ENCODE measurements at places on chromosomes 12 and 14. TPM values are rescaled to one million over a fixed set of nuclear protein-coding genes. Genes with fewer than 3 reads are reported as not detected.

Gene NINJ2
- not detected for total RNA-seq

Gene PTPRQ
- total RNA-seq, result 0.07 TPM

Gene ETFBKMT
- total RNA-seq, result 0.52 TPM

Gene NOVA1
- 3.1 TPM for total RNA-seq

Gene NFKBIA
- 226 TPM for total RNA-seq

Gene NFE2
- total RNA-seq, result 0.40 TPM

Gene KRT80
- 30.1 TPM for total RNA-seq

- H3K27ac ChIP-seq, result no peak overlapping the region
- peaks cover 3% of the 10 kb centered on the region for H3K4me1 ChIP-seq
- H3K36me3 ChIP-seq, result no peaks in the 10 kb centered on the region
- peaks cover 60% of the 10 kb centered on the region for H3K27me3 ChIP-seq
- no peak for DNase-seq
- no peak overlapping the region for H3K4me3 ChIP-seq
Observed at GRCh38 chr14:93685121-93685895, 103.0 kb downstream of the PRIMA1 start.

DNA sequence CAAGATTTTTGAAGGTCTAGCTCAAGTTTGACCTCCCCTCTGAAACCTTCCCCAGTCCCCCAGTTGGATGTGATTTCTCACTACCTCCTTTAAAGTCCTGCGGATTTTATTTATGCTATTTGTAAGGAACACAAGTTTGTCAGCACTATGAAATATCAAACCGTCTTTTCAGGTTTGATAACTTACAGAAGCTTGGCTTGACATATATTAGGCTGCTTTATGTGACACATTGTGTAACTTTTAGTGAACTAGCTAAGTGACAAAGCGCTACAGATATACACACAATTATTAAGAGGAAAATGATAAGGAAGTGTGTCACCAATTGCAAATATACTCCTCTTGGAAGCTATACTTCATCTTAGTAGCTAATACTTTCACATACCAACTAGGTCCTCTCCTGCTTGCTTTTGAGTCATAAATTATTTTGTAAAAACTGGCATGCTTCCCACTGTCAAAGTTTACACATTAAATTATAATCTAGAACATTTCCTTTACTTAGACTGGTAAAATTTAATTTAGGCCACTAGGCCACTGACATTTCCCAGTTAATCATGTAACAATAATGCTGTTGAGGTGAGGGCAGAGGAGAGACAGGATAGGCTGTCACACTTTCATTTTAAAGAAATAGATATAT, 149.5 kb downstream of the TMTC3 start:
- no peaks in the 10 kb centered on the region for H3K27me3 ChIP-seq
- DNase-seq, result peak; percentile 82
- peak overlapping the region; percentile 76 for H3K27ac ChIP-seq
- peak overlapping the region; percentile 36 for H3K4me3 ChIP-seq

DNA sequence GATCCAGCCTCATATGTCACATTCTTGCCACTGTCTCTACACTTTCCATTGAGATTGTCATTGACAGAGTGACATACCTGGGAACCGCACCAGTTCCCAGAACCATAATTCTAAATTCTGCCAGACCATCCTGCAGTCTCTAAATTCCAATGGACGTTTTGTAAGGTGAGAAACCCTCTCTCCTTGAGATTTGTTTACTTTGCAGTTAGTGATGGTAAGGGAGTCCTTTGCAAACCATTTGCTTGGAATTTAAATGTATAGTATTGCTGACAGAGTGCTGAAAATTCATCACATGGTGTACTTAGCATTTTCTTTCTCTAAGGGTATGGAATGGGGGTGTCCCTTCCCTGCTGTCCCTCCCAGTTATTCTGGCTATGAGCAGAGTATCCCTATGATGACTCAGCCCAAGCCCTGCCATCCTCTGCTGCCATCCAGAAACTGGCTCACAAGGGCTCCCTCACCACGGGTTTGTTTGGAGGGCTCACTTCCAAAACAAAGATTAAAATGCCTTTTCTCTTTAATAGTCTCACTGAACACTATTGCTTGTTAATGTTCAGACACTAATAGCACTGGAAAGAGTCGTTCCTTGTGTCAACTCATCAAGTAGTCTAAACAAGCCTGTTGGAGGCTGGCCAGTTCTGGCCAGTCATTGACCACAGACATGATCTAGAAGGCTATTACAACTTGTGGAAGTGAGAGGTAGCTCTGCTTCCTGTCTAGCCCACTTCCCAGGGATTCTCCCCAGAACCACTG, 129.0 kb upstream of the HMGA2 start:
- H3K36me3 ChIP-seq, result no peaks in the 10 kb centered on the region
- no peaks in the 10 kb centered on the region for H3K27me3 ChIP-seq
- peak; percentile 99 for DNase-seq
- no peak overlapping the region for H3K4me3 ChIP-seq
- peaks cover 45% of the 10 kb centered on the region for H3K4me1 ChIP-seq
- H3K27ac ChIP-seq, result peak overlapping the region; percentile 85

DNA sequence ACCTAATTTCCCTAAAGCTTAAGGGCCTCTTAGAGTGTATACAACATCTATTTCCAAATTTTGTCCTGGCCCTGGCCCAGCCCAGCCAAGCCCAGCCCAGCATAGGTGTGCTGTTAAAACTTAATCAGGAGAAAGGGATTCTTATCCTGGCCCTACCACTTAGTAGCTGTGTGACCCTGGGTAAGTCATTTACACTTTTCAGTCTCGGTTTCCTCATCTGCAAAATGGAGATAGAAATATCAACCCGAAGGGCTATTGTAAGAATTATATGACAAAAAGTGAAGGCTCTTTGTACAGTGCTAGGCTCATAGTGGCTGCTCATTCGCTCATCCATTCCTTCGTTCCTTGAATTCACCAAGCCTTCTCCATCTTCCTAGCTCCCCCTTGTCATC, 442 bp downstream of the ERG28 start:
- H3K27ac ChIP-seq, result no peak overlapping the region
- peaks cover 5% of the 10 kb centered on the region for H3K4me1 ChIP-seq
- H3K36me3 ChIP-seq, result peaks cover 16% of the 10 kb centered on the region
- peak overlapping the region; percentile 96 for H3K4me3 ChIP-seq

- no peak overlapping the region for H3K4me3 ChIP-seq
- H3K4me1 ChIP-seq, result no peaks in the 10 kb centered on the region
- no peak overlapping the region for H3K27ac ChIP-seq
- peak; percentile 58 for DNase-seq
- H3K27me3 ChIP-seq, result peaks cover 29% of the 10 kb centered on the region
Observed at GRCh38 chr12:40325349-40325960, 100.7 kb downstream of the LRRK2 start.

GRCh38 chr12:122860854-122861586, 25.8 kb downstream of the HIP1R start:
- H3K4me3 ChIP-seq, result no peak overlapping the region
- H3K4me1 ChIP-seq, result no peaks in the 10 kb centered on the region
- H3K27me3 ChIP-seq, result no peaks in the 10 kb centered on the region
- DNase-seq, result no peak

DNA sequence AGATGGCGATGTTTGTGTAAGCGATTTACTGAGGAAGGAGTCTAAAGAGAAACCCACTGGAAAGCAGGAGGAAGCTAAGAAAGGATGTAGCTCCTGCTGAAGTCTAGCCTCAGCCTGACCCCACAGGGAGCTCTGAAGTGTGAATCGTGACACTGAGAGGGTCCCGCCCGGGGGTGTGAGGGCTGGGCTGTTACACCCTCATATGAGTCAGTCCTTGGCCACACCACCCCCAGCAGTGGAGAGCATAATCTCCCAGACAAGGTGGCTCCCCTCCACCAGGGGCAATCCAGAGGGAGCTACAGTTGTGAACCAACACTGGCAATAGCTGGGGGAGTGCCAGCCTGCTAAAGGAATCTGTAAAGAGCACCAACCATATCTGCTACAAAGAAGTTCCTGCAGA, 31.5 kb downstream of the SVOP start:
- H3K27me3 ChIP-seq, result peaks cover 39% of the 10 kb centered on the region
- no peaks in the 10 kb centered on the region for H3K36me3 ChIP-seq
- no peak overlapping the region for H3K4me3 ChIP-seq
- H3K4me1 ChIP-seq, result no peaks in the 10 kb centered on the region
- no peak for DNase-seq
- no peak overlapping the region for H3K27ac ChIP-seq

GRCh38 chr14:52314595-52315354, 663 bp downstream of the PTGER2 start:
- H3K36me3 ChIP-seq, result no peaks in the 10 kb centered on the region
- DNase-seq, result no peak
- peaks cover 10% of the 10 kb centered on the region for H3K4me1 ChIP-seq
- peak overlapping the region; percentile 71 for H3K4me3 ChIP-seq
- H3K27me3 ChIP-seq, result no peaks in the 10 kb centered on the region
- H3K27ac ChIP-seq, result no peak overlapping the region

DNA sequence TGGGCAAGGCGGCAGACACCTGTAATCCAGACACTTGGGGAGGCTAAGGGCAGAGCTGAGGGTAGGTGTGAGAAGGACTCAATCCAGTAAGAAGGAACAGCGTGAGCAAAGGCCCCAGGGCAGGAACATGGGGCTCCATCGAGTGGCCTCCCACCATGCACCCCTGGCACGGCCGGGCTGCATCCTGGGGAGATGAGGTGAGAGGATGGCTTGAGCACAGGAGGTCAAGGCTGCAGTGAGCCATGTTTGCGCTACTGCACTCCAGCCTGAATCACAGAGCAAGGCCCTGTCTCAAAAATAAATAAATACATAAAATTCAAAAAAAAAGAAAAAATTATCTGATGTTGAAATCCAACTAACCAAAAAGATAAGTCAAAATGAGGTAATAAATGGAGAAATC, 58.5 kb downstream of the ARL6IP4 start:
- peaks cover 21% of the 10 kb centered on the region for H3K4me1 ChIP-seq
- H3K36me3 ChIP-seq, result no peaks in the 10 kb centered on the region
- H3K27ac ChIP-seq, result no peak overlapping the region
- no peak overlapping the region for H3K4me3 ChIP-seq
- no peaks in the 10 kb centered on the region for H3K27me3 ChIP-seq
- no peak for DNase-seq

GRCh38 chr12:127723251-127723650, 543.7 kb upstream of the TMEM132C start:
- no peak overlapping the region for H3K27ac ChIP-seq
- no peaks in the 10 kb centered on the region for H3K4me1 ChIP-seq
- peaks cover 91% of the 10 kb centered on the region for H3K27me3 ChIP-seq
- no peak for DNase-seq
- no peaks in the 10 kb centered on the region for H3K36me3 ChIP-seq

DNA sequence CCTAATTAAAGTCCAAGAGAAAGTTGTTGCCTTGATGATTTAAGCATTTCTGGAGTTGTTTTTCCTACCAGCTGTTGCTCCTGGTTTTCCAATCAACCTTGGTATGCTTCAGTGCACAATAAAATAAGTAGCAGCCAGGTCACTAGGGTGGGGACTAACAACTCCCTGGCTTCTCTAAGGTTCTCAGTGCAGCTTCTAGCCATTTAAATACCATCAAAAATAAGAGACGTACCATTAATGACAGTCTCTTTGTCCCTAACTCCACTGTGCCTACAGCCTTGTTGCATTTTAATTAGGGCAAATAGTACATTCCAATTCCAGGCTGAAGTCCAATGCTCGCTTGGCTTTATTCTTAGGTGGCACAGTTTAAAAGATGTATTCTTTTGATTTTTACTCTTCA, 11.8 kb downstream of the STON2 start:
- H3K27ac ChIP-seq, result no peak overlapping the region
- no peaks in the 10 kb centered on the region for H3K36me3 ChIP-seq
- peaks cover 16% of the 10 kb centered on the region for H3K4me1 ChIP-seq

DNA sequence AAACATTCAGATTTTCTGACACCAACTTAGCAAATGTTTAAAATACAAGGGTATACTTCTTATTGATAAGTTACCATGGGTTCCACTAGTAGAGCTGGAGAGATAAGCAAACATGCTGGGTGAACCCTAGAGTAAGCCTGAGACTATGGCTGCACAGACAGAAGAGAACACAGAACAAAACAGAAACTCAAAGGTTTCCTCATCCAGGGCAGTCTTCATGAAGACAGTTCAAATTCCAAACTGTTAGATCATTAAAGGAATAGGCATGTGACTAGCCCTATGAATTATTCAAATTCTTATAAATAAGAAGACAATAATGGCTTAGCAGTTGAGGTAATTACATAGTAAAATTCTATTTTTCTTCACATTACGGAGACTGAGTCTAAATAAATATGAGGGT, 28.1 kb downstream of the BTBD7 start:
- H3K27ac ChIP-seq, result no peak overlapping the region
- no peak overlapping the region for H3K4me3 ChIP-seq
- H3K4me1 ChIP-seq, result peaks cover 23% of the 10 kb centered on the region

DNA sequence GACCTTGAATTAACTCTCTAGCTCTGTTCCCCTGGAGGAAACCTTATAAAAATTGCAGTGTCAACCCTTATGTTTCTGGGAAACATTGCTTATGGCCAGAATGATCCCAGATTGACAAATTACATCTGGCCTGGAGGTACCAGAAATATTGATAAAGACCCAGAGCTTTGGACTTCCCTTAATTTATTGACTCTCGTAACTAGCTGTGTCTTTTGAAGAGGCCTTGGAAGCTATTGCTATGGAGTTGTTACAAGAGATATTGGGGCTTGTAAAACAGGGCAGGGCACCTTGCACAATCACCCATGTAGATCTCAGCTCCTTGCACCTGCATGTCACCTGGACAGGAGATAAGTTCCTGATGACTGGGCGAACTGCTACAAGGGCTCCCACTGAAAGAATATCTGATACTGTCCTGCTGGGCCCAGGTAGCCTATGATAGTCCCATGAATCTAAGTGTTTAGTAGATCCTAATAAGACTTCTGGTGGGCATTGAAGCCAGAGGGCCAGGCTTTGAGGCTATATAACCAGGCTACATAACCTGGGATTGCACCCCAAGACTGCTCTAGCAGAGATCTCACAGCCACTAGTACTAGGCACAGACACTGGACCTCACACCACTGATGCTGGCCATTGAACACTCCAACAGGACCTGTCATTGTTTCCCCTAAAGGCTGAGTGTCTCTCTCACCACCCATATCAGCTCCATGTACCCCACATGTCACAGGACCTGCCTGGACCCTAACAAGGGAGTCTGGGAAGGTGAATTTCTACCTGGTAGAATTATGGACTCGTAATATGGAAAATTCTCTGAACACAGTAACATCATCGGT, 135.7 kb upstream of the PWP1 start:
- no peaks in the 10 kb centered on the region for H3K36me3 ChIP-seq
- DNase-seq, result no peak
- H3K27ac ChIP-seq, result no peak overlapping the region
- no peaks in the 10 kb centered on the region for H3K27me3 ChIP-seq

Data from PC-3 (cell line).